ENCODE measurements at places on chromosomes 3 and 15. TPM values are rescaled to one million over a fixed set of nuclear protein-coding genes. Genes with fewer than 3 reads are reported as not detected.

CCDC13 gene
- 1.3 TPM for total RNA-seq

PTH1R gene
- 6.7 TPM for total RNA-seq

A4GNT gene
- not detected for total RNA-seq

MTFMT gene
- total RNA-seq = 11.3 TPM

CTXN2 gene
- not detected for total RNA-seq

FAM174B gene
- total RNA-seq = 10.3 TPM

CLDN16 gene
- total RNA-seq = not detected

SETMAR gene
- 23.4 TPM for total RNA-seq

DNA sequence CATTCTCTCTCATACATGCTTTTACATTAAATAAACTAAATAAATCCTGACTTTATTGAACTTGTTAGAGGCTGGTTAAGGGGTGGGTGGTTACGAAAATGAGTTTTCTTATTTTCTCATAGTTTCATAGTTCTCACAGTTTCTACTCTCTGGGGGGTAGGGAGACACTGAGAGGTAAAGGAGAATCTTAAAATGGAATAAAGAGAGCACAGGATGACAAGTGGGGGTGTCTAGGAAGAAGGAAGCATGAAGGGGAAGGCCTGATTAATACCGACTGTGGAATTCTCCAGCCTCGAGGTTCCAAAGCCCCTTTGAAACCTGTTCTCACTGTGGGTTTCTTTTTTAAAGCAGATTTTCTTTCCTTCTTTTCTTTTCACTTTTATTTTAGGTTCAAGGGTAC lies 66.4 kb upstream of the TRA2B start:
- DNase-seq = no peak
- no peaks in the 10 kb centered on the region for H3K36me3 ChIP-seq
- H3K27ac ChIP-seq = no peak overlapping the region
- no peaks in the 10 kb centered on the region for H3K27me3 ChIP-seq
- no peaks in the 10 kb centered on the region for H3K4me1 ChIP-seq

DNA sequence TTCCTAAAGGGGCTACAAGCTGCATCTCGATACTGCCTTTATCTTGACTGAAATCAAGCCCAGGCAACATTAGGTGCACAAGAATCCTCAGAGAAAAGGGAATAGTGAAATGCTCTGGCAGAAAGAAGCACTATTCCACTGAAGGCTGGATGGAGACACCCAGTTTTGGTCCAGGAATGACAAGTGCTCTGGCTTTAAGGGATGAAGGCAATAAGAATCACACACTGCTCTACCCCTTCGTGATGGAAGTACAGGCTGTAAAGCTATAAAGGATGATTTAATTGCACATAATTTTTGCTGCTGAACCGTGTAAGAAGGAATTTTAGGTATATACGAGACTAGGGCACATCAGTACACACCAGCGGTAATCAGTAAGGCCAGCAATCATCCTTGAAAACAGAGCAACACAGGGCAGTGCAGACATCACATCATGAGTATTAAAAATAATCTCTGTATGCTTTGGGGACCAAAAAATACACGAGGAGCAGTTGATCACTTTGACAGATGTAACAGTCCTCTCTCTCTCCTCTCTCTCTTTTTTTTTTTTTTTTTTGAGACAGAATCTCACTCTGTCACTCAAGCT lies 414.6 kb upstream of the TBL1XR1 start:
- H3K36me3 ChIP-seq = no peaks in the 10 kb centered on the region
- H3K4me1 ChIP-seq = peaks cover 4% of the 10 kb centered on the region
- H3K27me3 ChIP-seq = no peaks in the 10 kb centered on the region
- no peak for DNase-seq
- no peak overlapping the region for H3K4me3 ChIP-seq

- no peak for DNase-seq
- H3K27me3 ChIP-seq = no peaks in the 10 kb centered on the region
- no peak overlapping the region for H3K4me3 ChIP-seq
- no peak overlapping the region for H3K27ac ChIP-seq
- H3K36me3 ChIP-seq = no peaks in the 10 kb centered on the region
- no peaks in the 10 kb centered on the region for H3K4me1 ChIP-seq
Observed at GRCh38 chr3:186613637-186614265, 891 bp downstream of the AHSG start.

DNA sequence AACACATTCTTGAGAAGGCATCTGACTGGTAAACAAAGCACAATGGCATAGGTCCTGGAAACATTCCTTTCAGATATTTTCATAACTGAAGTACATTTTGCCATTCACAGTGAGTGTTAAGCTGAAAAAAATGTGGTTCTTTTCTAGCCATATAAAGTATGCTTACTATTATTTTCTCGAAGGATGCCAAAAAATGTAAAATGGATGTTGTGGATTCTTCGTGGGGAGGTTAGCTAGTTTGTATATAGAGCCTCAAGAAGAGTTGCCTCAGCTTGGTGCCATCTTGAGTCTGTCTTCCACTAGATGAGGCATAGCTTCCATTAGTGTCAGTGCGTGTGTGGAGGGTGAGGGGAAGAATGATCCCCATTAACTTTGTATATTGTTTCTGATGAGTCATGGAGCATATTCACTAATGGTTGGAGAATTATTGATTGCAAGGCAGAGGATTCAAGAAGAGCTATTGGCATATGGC lies 4.1 kb downstream of the MBNL1 start:
- H3K36me3 ChIP-seq = no peaks in the 10 kb centered on the region
- DNase-seq = no peak
- H3K27me3 ChIP-seq = no peaks in the 10 kb centered on the region
- peak overlapping the region; percentile 34 for H3K4me3 ChIP-seq
- peak overlapping the region; percentile 99 for H3K27ac ChIP-seq
- H3K4me1 ChIP-seq = peaks cover 3% of the 10 kb centered on the region

GRCh38 chr15:47987908-47988532 lies 132.8 kb upstream of the SLC24A5 start:
- no peaks in the 10 kb centered on the region for H3K27me3 ChIP-seq
- no peak overlapping the region for H3K27ac ChIP-seq
- no peak for DNase-seq
- H3K4me1 ChIP-seq = no peaks in the 10 kb centered on the region
- H3K36me3 ChIP-seq = no peaks in the 10 kb centered on the region

GRCh38 chr3:89072642-89073041 lies 34.8 kb upstream of the EPHA3 start:
- no peaks in the 10 kb centered on the region for H3K27me3 ChIP-seq
- H3K4me3 ChIP-seq = no peak overlapping the region
- H3K4me1 ChIP-seq = no peaks in the 10 kb centered on the region
- H3K36me3 ChIP-seq = no peaks in the 10 kb centered on the region
- DNase-seq = no peak

GRCh38 chr3:61724801-61725200 lies 163.4 kb downstream of the PTPRG start:
- H3K36me3 ChIP-seq = no peaks in the 10 kb centered on the region
- no peaks in the 10 kb centered on the region for H3K4me1 ChIP-seq
- H3K27me3 ChIP-seq = no peaks in the 10 kb centered on the region
- DNase-seq = no peak

DNA sequence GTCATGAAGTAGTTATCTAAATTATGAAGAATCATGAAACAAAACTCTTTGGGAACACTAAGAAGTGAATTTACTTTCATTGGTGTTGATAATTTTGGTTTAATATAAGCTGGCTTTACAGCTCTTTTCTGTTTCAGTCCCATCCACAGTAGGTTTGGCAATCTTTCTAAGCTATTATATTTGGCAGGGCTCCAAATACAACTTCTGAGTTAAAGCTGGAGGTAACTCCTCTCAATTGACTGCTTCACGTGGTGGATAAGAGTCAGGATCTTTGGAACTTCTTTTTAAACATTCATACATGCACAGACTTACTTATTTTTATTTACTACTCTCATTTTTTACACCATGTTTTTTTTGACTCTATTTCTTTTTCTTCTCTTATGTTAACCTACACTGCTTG lies 106.5 kb upstream of the EPHA3 start:
- no peaks in the 10 kb centered on the region for H3K4me1 ChIP-seq
- no peak for DNase-seq
- H3K27me3 ChIP-seq = no peaks in the 10 kb centered on the region
- H3K36me3 ChIP-seq = no peaks in the 10 kb centered on the region
- no peak overlapping the region for H3K4me3 ChIP-seq
- H3K27ac ChIP-seq = no peak overlapping the region

DNA sequence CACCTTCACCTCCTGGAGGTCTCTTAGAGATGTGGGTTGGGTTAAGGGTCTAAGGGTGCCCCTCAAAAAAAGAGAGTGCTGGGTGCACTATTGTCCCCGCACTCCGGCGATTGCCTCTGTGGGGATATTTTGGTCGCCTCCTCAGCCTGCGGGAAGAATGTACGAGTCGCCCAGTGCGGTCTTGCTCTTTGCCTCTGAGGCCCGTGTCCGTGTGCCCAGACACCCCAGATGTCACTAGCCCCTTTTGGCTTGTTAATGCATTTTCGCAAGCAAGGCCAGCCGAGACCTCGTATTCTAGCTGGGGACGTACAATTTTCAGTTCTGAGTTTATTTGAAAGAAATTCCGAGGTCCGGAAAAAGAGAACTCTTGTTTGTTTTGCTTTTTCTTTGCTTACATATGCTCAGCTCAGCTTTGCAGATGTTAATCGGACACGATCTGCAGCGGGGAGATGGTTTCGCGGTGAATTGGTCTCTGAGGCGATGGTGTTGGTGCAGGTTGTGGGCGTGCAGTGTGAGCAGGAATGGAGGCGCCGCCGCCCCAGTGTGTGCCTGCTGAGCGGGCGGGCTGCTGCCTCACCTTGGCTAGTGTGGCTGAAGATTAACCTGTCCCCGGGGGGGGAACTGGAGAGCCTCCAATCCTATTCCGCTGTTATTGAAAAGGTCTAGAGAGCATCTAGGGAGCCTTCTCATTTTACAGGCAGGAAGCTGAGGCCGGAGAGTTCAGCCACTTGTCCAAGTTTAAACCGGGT lies 1.4 kb downstream of the ST6GAL1 start:
- H3K4me1 ChIP-seq = no peaks in the 10 kb centered on the region
- H3K36me3 ChIP-seq = no peaks in the 10 kb centered on the region
- peak overlapping the region; percentile 62 for H3K27ac ChIP-seq
- peak overlapping the region; percentile 57 for H3K4me3 ChIP-seq

- DNase-seq = no peak
- H3K36me3 ChIP-seq = no peaks in the 10 kb centered on the region
- H3K4me3 ChIP-seq = no peak overlapping the region
- H3K27ac ChIP-seq = no peak overlapping the region
- H3K27me3 ChIP-seq = no peaks in the 10 kb centered on the region
Observed at GRCh38 chr3:120764206-120764605, 21.7 kb downstream of the GTF2E1 start.

GRCh38 chr3:74122281-74122680 lies 492.2 kb downstream of the CNTN3 start:
- DNase-seq = no peak
- no peaks in the 10 kb centered on the region for H3K36me3 ChIP-seq
- no peak overlapping the region for H3K27ac ChIP-seq
- no peak overlapping the region for H3K4me3 ChIP-seq

GRCh38 chr3:45912435-45912834 lies 26.1 kb downstream of the CCR9 start:
- H3K27me3 ChIP-seq = no peaks in the 10 kb centered on the region
- H3K4me3 ChIP-seq = no peak overlapping the region
- no peak overlapping the region for H3K27ac ChIP-seq
- H3K4me1 ChIP-seq = no peaks in the 10 kb centered on the region
- no peak for DNase-seq

GRCh38 chr15:50476143-50476542 lies 51.9 kb downstream of the USP8 start:
- H3K27me3 ChIP-seq = no peaks in the 10 kb centered on the region
- H3K4me3 ChIP-seq = no peak overlapping the region
- H3K27ac ChIP-seq = no peak overlapping the region
- no peaks in the 10 kb centered on the region for H3K36me3 ChIP-seq

DNA sequence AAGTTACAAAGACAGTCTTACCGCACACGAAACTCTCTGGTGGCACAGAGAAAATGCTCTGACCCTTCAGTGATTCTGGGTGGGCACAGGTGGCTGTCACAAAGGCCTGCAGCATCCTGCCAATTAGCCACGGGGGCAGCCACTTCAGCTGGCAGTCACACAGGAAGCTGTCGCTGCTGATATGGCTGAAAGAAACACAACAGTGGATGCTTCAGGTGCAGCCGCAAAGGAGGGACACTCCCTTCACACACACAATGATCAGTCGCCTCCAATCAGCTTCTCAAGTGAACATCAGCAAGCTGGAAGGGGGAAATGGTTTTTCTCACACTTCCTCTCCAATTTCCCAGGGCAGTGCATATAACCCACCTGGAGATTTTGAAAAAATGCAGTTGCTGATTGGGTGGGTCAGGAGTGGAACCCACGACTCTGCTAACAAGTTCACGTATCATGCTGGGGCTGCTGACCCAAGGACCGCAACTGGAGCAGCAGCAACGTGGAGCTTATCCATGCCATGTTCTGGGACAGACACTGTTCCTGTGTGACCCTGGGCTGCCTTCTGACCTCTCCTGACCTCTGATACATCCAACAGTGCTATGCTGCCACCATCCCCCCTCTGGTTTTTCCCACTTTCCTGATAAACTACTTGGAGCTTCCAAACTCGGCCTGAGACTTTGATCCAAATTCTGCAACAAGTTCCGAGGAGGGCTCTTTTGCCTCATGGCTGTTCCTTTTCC lies 106.6 kb downstream of the LRIG1 start:
- H3K4me3 ChIP-seq = no peak overlapping the region
- H3K27me3 ChIP-seq = no peaks in the 10 kb centered on the region
- DNase-seq = no peak
- peaks cover 8% of the 10 kb centered on the region for H3K4me1 ChIP-seq
- no peaks in the 10 kb centered on the region for H3K36me3 ChIP-seq

DNA sequence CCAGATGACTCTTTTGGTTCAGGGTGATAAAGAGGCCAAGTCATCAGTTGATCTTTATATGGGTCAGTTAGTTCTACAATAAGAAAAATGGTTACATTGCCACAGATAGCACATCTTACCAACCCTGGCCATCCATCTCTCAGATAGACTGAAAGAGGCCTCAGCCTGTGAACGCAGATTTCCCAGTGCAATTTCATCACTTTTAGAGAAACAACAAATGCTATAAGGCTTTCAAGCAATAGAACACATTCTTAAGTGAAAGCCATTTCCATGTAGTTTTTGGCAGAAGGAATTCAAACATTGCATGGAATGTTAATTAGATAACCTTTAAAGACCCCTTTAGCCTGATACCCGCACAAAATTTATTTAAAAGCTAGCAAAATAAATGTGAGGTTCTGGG lies 200.6 kb upstream of the ZBTB20 start:
- no peak overlapping the region for H3K27ac ChIP-seq
- no peaks in the 10 kb centered on the region for H3K36me3 ChIP-seq
- H3K4me1 ChIP-seq = no peaks in the 10 kb centered on the region
- no peak for DNase-seq

GRCh38 chr15:101043011-101043410 lies 123.9 kb downstream of the LRRK1 start:
- no peak overlapping the region for H3K27ac ChIP-seq
- H3K27me3 ChIP-seq = no peaks in the 10 kb centered on the region
- DNase-seq = no peak
- H3K4me1 ChIP-seq = no peaks in the 10 kb centered on the region
- H3K4me3 ChIP-seq = no peak overlapping the region
